ENCODE measurements at places on chromosomes 12 and 14.
A peak's percentile ranks its signal among the peaks of the same experiment; 100 is the strongest.

- DNase-seq, result no peak
Measured at GRCh38 chr14:79645753-79646362, 565.4 kb downstream of the DIO2 start.

DNA sequence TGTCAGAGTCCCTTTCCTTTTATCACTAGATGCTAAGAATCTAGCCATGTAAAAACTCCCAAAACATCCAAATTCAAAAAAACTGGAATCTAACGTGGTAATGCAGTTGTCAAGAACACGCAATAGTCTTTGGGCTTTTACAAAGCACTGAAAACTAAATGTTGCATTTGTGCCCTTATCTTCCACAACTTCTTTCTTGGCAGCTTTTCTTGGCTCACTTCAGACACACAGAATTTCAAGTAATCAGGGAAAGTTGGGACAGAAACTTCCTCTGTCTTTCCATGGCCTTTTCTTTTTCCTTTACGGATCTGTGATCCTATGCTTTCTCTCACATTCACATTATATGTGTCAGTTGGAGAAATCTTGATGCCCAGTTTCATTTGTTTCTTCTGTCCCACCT lies 136.0 kb downstream of the CRADD start:
- DNase-seq, result no peak

DNA sequence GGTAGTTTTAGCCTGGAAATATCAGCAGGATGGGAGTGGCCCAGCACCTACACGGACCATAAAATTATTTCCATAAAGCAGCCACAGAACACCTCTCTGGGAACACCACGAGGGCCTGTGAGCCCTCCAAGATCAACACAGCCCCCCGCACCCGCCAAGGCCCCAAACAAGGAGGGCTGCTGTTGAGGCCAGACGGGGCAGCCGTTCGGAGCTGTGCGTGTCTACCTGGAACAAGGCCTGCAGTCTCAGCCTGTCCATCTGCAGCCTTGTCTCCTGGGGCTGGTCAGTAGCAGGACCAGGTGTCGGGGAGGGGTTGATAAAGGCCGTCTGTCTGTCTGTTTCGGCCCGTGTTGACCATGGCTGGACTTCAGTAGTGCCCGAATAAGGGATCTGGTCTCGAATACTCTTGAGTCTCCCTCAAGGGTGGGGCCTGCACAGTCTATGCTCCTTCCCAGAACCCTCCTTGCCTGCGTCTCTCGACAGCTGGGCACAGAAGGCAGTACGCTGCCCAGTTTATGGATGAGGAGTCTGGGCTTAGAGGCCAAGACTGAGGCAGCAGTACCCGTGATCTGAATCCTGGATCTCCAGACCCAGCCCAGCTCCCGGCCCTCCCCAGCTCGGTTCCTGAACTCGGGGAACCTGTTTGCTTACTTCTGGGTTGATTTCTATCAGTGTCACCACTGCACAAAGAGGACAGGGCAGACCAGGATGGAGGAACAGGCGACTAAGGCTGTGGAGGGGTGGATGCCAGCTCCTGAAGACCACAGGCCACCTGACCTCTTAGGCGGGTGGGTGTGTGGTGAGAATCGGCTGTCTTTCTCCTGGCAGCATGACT lies 23.1 kb upstream of the DLK1 start:
- no peak for DNase-seq

DNA sequence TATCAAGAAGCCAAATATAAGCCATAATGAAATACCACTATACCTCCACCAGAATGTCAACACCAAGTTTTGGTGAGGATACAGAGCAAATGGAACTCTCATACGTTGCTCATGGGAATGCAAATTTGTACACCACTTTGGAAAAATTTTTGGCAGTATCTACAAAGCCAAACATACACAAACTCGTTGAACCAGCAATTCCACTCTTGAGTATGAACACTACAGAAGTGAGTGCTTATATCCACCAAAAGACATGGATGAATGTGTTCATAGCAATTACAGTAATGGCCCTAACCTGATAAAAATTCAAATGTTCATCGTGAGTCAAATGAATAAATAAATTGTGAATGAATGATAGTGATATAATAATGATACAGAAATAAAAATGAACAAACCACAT lies 24.8 kb downstream of the C12orf71 start:
- no peak for DNase-seq

- DNase-seq, result no peak
Measured at GRCh38 chr12:5134861-5135525, 91.3 kb downstream of the KCNA5 start.

GRCh38 chr14:103132381-103133209 lies 9.3 kb downstream of the TNFAIP2 start:
- no peak for DNase-seq

GRCh38 chr14:68384335-68384734 lies 408.5 kb downstream of the ZFP36L1 start:
- no peak for DNase-seq

- no peak for DNase-seq
Measured at GRCh38 chr12:83954956-83955601, 957.5 kb downstream of the SLC6A15 start.

DNA sequence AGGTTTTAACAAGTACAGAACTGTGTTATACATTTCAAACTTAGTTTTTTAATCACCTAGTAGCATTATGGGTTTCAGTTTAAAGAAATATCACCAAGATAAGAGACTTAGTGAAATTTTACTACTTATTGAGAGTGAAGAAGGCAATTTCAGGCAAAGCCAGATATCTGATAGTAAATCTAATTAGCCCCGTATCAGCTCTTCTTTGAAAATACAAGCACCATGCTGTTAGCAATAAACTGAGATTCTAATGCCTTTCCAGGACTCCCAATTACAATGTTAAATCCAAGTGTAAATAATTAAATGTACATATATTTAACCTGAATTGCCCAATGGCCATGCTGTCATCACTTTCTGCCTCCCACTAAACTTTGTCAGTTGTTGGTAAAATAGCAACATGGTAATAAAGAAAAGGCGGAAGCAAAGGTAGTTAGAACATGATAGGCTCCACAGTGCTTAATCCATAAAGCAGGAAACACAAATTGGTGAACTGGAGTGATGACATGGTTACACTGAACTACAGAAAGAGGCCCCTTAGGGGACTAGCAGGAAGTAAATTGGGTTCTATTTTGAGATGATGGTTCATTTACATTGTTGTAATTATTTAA lies 646.1 kb downstream of the C12orf50 start:
- DNase-seq, result no peak

GRCh38 chr12:116382686-116383530 lies 105.4 kb upstream of the MED13L start:
- no peak for DNase-seq

DNA sequence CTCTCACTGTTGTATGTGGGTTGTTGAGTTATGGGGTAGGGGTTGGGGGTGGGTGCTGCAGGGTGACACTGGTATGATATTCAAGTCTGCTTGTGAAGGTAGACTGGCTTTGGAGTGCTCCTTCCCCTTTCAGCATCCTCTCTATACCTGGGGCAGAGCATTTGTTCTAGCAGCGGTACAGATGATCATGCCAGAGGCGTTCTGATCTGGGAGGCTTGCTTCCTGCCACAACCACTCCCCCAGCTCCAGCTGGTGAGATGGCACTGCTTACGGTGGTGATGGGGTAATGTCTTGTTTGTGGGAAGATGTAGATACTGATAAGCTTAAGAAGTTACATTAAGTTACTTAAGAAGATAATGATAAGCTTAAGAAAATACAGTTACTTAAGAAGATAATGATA lies 131.8 kb downstream of the ERC1 start:
- peak; percentile 2 for DNase-seq

DNA sequence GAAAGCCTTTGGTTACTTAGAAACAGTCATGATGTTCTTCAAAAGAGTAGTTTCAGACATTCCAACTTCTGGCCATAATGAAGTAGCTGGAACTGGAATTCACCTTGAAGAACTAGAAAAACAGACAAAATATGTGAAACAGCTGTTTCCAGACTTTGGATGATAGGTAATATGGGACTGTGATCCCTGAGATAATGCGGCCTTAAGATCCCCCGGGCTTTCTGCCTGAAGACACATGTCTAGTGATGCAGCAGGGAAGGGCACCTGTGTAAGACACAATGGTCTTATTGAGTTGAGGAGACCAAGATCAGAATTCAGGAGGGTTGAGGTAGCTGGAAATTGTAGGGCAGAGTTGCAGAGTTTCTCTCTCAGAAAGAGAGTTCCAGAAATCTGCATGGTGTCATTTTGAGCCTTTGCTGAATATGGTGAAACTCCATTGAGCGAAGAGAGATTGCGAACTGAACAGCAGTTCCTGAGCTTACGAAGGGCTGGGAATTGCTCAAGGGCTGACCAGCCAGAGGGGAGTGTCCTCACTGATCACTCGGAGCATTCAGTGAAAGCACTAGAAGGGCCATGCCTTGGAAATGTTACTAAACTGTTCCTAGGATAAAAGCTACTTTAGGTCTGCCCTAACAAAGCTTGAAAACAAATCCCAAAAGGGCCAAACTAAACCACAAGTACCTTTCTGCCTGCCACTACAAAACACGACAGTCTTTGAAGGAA lies 41.7 kb upstream of the FRS2 start:
- DNase-seq, result no peak

DNA sequence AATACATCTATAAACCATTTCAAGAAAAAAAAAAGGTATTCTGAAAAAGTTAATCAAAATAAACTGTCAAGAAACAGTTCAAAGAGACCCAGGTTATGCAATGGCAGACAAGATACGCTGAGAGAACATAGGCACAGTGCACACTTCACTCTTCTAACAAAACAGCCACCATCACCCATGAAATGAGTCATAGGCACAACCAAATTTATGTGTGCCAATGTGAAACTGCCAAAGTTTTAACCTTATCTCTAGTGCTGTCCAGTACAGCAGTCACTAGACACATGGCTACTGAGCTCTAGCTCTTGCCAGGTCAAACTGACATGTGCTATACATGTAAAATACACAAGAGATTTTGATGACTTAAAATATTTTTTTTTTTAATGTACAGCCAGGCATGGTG lies 1.4 kb downstream of the CEP128 start:
- DNase-seq, result no peak

- DNase-seq, result no peak
Measured at GRCh38 chr14:100649173-100649519, 61.9 kb upstream of the BEGAIN start.

DNA sequence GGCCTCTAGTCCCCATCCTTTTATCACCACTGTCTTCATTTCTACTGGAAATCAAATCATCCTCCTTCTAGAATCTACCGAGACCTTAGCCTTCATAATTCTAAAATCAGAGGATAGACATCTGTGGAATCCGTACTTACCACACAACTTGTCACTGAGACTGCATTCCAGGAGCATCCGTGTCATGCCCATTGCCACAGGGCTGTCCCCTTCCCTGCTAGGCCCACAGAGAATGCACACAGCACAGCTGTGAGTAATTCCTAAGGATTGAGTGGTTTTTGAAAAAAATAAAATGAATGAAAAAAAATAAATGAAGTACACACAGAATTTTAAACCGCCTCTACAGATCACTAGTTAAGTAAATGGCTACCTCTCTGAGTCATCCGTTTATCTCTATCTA lies 21.0 kb upstream of the MAGOHB start:
- no peak for DNase-seq

DNA sequence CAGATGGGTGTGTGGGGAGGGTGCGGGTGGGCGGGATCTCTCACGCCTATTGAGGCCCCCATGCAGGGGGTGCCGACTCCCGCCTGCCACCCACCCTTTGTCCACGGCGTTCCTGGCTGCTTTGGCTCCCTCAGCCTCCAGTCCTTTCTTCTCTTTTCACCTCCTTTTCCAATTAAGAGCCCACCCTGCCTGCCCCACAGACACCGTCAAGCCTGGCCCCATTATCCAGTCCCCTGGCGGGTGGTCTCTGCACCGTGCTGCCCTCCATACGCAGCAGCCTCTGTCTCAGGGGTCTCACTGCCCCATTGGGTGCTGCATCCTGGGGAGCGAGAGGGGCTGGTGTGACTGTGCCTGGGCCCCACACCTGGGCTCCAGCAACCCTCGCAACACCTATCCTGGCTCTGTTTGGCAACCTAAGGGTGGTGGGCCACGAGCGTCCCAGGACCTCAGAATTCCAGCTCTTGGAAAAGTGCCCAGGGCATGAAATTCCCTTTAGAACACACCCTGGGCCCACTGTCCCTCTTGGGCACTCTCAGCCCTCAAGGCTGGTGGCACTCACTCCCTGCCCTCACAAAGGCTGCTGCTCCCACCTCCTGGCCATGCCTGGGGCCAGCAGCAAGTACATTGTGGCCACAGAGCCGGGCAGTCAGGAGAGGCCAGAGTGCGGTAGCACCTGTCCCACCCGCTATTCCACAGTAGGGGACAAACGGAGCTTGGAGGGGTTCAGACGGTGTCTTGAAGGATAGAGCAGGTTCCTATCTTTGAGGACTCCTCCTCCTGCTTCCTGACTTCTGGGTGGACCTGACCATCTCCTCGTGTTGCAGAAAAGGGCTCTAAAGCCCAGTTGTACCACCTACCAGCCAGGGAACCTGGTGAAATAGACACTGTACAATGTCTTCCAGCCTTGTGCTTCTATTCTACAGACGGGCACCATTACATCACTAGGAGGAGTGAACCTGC lies 114.1 kb downstream of the KIF26A start:
- no peak for DNase-seq

- DNase-seq, result no peak
Measured at GRCh38 chr14:71538938-71539649, 393.1 kb upstream of the RGS6 start.

DNA sequence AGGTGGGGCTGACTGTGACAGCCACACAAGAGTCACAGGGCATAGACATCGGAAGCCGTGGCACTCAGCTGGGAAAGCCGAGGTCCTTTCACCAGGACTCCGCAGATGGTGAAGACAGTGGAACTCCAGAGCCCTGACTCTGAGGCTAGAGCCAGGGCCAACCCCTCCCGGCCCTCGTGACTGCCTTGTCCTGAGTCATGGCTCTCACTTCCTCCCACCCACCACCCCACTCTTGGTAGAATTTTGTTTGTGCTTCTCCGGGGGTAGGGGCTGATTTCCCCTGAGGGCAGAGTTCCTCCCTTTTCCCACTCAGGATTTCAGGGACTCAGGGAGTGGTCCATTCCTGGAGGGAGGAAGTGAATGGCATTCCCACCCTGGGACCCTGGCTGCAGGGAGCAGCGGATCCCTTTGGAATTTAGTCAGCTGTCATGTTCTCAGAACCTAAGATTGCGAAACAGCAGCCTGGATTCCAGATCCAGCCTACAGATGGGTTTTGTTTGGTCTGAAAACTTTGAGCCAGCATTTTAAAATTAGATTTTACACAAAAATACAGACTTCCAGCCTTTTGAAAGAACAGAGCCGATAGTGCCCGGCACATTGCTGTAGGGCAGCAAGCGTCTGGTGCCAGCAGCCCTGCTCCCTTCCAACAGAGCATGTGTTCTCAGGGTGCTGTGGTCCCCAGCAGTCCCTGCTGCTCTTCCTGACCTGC lies 50.7 kb downstream of the TPCN1 start:
- no peak for DNase-seq

Data from stimulated activated CD8-positive, alpha-beta memory T cell treated with anti-CD3 and anti-CD28 coated beads, Interleukin-2, amount 100 ng/mL, for 1 hour (primary cell).